ENCODE measurements at places on chromosomes 6 and 20. TPM values are rescaled to one million over a fixed set of nuclear protein-coding genes. Genes with fewer than 3 reads are reported as not detected.

Gene JPH2
- total RNA-seq = under 0.01 TPM

Gene MTG2
- 22.5 TPM for total RNA-seq

Gene FAM83D
- total RNA-seq = 5.1 TPM

Gene THBS2
- 3.6 TPM for total RNA-seq

Gene SLC22A16
- not detected for total RNA-seq

Measured in bronchial epithelial cell (primary cell).